Stimulated activated CD4-positive, alpha-beta T cell treated with anti-CD3 and anti-CD28 coated beads, Interleukin-12 subunit alpha, Interleukin-12 subunit beta, amount 100 ng/mL, for 48 hours (primary cell): ENCODE measurements at places on chromosomes 5 and 9.

DNA sequence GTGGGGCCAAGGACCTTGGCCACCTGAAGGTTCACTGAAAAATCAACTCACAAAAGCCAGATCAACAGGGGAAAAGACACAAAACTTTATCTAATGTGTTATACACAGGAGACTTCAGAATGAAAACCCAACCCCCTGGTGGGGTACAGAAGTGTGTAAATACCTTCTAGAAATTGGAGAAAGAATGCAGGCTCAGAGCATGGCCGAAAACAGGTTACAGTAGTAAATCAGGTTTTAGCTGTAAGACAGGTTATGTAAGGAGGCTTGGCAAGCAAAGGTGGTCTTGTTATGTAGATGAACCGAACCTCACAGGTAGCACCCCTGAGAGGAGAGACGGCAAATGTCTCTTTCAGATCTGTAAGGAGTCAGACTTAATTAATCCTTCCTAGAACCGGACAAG is 10.0 kb downstream of the CEMIP2 start:
- DNase-seq = no peak

DNA sequence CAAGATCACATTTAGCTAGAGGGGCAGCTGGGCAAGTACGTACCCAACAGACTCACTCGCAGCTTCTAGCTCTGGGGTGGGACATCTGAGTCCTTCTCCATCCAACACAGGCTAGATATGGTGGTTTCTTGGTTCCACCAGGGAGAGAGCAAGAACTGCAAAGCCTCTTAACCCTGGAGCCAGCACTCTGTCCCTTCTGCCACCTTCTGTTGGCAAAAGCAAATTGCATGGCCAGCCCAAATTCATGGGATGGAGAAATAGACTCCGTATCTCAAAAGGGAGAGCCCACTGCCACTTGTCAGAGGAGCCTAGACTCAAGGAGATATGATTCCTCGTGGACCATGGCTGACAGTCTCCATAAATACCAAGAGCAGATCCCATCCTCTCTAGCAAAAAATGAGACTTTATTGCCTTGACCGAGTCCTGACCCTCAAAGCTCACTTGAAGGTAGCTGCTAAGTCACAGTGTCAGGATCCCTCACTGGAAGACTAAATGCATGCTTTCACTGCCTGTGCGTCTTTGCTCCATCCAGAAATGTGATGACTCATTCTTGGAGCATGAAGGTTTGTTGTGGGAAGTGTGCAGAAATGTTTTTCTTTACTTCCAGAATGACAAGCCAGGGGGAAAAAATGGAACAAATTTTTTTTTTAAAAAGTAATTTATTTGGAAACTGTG is 28.8 kb upstream of the ROR2 start:
- no peak for DNase-seq

- DNase-seq = no peak
Observed at GRCh38 chr9:109408759-109409462, 88.1 kb upstream of the EPB41L4B start.

GRCh38 chr9:5357431-5358105 is 17.9 kb upstream of the RLN1 start:
- DNase-seq = no peak

- no peak for DNase-seq
Observed at GRCh38 chr5:96083361-96083881, 121.8 kb upstream of the ELL2 start.
